GM23338 (cell line): ENCODE measurements at places on chromosomes 1 and 21.

- DNase-seq = no peak
These were observed 71.6 kb downstream of the ST6GALNAC3 start for GRCh38 chr1:76146184-76146583.

DNA sequence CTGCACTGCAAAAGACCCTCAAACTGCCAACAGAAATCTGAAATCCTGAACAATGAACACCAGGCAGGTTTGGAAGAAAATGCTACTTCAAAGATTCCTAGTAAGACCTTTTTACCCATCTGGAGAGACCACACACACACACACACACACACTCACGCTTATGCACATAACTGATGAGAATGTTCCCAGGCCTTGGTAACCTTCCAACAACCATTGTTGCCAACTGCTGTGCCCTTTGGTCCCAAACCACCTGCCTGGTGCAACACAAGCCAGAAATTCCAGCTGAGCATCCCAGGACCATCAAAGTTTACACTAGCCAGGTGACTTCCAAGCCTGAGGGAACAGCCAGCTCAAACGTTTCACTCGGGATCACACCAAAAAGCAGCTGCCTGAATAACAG, 56.9 kb downstream of the SEC16B start:
- peak; percentile 17 for DNase-seq

DNA sequence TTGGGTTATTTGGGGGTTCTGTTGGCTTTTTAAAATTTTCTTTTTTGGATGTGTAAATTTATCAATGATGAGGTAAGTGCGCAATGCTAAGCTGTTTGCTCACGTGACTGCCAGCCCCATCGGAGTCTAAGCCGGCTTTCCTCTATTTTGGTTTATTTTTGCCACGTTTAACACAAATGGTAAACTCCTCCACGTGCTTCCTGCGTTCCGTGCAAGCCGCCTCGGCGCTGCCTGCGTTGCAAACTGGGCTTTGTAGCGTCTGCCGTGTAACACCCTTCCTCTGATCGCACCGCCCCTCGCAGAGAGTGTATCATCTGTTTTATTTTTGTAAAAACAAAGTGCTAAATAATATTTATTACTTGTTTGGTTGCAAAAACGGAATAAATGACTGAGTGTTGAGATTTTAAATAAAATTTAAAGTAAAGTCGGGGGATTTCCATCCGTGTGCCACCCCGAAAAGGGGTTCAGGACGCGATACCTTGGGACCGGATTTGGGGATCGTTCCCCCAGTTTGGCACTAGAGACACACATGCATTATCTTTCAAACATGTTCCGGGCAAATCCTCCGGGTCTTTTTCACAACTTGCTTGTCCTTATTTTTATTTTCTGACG, 3.1 kb downstream of the OLIG2 start:
- DNase-seq = peak; percentile 46

GRCh38 chr1:247241691-247242090, 14.2 kb upstream of the VN1R5 start:
- no peak for DNase-seq
